Left colon (tissue), 2 donors: ENCODE measurements at places on chromosomes 3 and 15. TPM values are rescaled to one million over a fixed set of nuclear protein-coding genes. Genes with fewer than 3 reads are reported as not detected.

GRCh38 chr3:44104043-44104442 is 137.6 kb upstream of the TOPAZ1 start:
- DNase-seq, result no peak

GRCh38 chr3:55805169-55805568 is 318.1 kb upstream of the WNT5A start:
- no peak for DNase-seq

Gene GP5
- total RNA-seq, result not detected

Gene GCNT3
- 472 TPM for total RNA-seq

Gene NPAP1
- total RNA-seq, result not detected
